ENCODE measurements at places on chromosomes 5 and 9. TPM values are rescaled to one million over a fixed set of nuclear protein-coding genes. Genes with fewer than 3 reads are reported as not detected.
A peak's percentile ranks its signal among the peaks of the same experiment; 100 is the strongest.

DNA sequence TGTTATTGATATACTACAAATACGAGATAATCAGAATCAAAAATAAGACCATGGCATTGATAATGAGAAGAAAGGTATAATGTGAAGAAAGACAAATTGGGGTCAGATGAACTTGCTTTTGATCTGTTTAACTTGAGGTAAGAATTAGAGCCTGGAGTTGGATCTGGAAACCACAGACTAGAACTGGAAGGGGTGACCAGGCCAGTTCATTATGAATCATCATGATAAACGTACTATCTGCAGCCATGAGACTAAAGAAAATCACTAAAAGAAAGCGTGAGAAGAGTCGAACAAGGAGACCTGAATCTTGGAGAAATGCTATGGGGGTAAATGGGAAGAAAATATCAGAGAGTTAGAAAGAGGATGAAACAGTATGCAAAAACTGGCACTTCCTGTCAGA lies 967.5 kb downstream of the NR2F1-AS1 start:
- no peak for DNase-seq

GRCh38 chr5:84764227-84764626 lies 379.5 kb upstream of the EDIL3 start:
- no peak for DNase-seq

Gene NUTM2G
- total RNA-seq: not detected

DNA sequence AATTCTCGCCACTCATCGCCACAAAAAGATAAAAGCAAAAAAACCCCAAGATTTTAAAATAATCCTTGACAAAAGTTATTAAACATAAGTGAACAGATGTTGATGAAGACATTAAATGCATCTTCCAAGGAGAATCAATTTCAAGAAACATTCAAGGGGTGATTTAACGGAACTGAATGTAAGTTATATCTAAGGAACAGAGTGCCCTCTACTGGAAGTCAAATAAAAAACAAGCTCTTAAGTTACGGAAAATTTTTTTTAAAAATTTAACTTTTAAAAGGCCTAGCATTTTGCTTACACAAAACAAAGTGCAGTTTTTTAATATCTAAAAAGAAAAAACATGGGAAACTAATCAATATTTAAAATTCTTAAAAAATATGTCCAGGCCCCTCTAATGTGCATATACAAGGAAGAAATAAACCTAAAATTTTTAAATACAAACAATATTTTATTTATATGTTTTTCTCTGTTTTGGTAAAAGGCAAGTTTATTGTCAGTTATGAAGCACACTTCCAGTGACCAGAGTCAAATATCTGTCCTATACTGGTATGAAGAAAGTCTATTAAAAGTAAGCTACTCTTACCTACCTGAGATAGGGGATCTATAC lies 28.0 kb downstream of the TEX10 start:
- no peak for DNase-seq

- no peak for DNase-seq
Observed at GRCh38 chr9:7580568-7580967, 219.0 kb downstream of the DMAC1 start.

GRCh38 chr5:37859805-37860204 lies 20.0 kb upstream of the GDNF start:
- no peak for DNase-seq

- DNase-seq: no peak
Observed at GRCh38 chr9:94108584-94108983, 24.3 kb downstream of the PTPDC1 start.

Gene ZFP2
- total RNA-seq: 1.2 TPM

- DNase-seq: no peak
Observed at GRCh38 chr5:135545099-135545498, 9.3 kb upstream of the NEUROG1 start.

Gene CDC25C
- 14.1 TPM for total RNA-seq

DNA sequence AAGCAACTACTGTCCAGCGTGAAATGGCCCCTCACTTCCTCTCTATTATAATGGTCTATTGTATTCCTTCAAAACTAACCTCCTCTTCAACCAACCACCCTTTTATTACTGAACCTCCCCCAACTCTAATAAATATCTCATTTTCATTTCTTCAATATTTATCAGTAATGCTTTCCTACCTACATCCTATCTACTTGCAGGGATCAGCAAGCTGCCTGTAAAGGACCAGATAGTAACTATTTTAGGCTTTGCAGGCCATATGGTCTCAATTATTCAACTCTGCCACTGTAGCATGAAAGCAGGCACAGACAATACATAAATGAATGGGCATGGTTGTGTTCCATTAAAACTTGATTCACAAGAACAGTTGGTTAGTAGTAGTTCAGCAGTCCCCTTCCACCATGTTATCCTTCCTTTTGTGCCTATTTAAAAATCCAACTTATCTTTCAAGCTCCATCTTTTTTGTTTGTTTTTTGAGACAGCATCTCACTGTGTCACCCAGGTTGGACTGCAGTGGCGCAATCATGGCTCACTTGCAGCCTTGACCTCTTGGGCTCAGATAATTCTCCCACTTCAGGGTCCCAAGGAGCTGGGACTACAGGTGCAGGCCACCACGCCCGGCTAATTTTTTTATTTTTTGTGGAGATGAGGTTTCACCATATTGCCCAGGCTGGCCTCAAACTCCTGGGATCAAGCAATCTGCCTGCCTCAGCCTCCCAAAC lies 45.8 kb downstream of the PCDHGC5 start:
- DNase-seq: no peak

Gene CYLC2
- not detected for total RNA-seq

Gene NTNG2
- total RNA-seq: 5.1 TPM

DNA sequence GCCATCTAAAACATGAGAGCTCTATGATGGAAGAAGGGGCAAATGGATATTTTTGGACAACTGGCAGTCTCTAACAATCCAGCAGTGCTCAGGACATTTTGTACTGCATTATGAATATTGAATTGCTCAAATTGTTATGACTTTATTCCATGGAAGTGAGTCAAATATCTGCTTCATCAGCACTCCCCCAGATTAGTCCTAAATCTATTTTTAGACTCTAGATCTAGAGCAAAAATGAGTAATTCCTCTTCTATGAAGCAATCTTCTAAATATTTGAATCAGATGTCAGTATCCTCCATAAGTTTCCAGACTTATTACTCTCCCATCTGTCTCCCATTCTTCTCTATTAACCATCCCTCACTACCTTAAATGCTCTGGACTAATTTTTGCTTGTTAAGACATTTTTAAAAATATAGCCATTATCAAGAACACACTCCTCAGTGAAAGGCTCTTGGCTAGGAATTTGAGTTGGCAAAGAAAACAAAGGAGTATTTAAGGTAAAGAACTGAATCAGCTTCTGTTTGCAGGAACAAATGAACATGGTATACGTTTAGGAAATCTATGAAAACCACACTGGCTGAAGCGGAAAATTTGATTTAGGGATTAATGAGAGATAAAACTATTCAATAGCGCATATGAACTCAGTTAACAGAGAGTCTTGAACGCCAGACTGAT lies 300.9 kb downstream of the MCTP1 start:
- no peak for DNase-seq

DNA sequence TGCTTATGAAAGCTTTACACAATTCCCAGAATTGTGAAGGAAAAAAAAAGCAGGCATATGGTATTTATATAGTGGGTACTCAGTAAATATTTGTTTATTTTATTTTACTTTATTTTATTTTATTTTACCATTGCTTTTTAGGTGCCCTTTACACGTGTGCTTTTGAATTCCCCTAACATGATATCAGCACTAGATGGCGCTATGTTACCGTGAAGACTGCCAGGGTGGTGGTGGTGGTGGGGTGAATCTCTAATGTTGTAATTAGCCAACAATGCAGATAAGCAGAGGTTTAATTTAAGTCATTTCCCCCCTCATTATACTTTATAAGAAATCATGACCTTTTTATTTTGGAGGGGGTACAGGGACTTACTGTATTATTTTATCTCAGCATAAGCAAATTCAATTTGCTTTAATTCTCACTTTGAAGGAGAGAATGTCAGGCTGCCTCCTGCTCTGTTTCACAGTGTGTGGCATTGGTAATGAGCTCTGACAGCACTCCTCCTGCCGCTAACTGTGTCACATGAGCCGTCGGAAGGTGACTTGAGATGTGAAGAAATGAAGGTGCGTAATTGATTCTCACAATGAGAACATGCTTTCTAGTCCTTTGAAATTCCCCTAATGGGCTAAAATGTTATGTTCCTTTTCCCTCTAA lies 165.6 kb downstream of the YTHDC2 start:
- peak; percentile 18 for DNase-seq

- DNase-seq: no peak
Observed at GRCh38 chr5:143230676-143230996, 172.8 kb downstream of the NR3C1 start.

- no peak for DNase-seq
Observed at GRCh38 chr5:159309689-159310433, 20.4 kb downstream of the IL12B start.

Gene LCN12
- total RNA-seq: 2.5 TPM

Gene SLC35D2
- 23.7 TPM for total RNA-seq

DNA sequence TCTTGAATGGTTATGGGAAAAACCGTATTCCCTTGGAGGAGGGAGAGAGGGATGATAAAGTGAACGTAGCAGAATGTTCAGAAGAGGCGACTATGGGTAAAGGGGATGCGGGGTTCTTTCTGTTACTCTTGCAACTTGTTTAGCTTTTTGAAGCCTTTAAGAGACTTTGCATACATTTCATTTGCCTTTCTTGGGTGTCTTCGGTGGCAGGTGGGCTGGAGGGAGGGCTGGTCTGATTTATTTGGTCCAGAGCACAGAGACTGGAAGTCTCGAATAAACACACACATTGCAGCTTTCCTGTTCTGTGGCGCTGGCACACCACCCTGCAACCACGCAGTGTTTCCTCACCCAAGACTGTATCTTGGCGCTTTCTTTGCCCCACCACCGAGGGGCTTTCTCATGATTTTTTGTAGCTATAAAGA lies 23.2 kb downstream of the TTF1 start:
- no peak for DNase-seq

Gene DBH
- total RNA-seq: not detected

- no peak for DNase-seq
Observed at GRCh38 chr5:93406971-93407401, 174.0 kb downstream of the NR2F1-AS1 start.

- no peak for DNase-seq
Observed at GRCh38 chr9:95000821-95001220, 274.3 kb downstream of the AOPEP start.

Gene SHISAL2B
- total RNA-seq: not detected

Gene PRRX2
- total RNA-seq: 6.3 TPM

GRCh38 chr5:98627121-98627520 lies 146.3 kb upstream of the RGMB start:
- DNase-seq: no peak

DNA sequence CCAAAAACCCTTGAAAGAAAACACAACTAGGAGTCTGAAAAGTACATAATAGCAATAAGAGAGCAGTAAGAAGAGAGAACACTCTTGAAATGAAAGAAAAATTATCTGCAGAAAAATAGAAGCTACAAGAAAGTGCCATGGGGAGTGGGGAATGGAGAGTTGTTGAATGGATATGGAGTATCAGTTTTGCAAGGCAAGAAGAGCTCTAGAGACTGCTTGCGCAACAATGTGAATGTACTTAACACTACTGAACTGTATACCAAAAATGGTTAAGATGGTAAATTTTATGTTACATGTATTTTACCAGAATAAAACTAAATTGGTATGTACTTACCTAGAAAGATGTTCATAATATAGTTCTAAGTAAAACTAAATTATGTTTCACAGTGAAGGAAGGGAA lies 54.8 kb upstream of the RASGRF2 start:
- DNase-seq: no peak

GRCh38 chr5:13201022-13201421 lies 743.5 kb downstream of the DNAH5 start:
- DNase-seq: no peak

GRCh38 chr5:101539315-101539714 lies 636.2 kb upstream of the ST8SIA4 start:
- no peak for DNase-seq

- no peak for DNase-seq
Observed at GRCh38 chr5:81552852-81553566, 159.1 kb upstream of the ACOT12 start.

Gene NXNL2
- 1.4 TPM for total RNA-seq

DNA sequence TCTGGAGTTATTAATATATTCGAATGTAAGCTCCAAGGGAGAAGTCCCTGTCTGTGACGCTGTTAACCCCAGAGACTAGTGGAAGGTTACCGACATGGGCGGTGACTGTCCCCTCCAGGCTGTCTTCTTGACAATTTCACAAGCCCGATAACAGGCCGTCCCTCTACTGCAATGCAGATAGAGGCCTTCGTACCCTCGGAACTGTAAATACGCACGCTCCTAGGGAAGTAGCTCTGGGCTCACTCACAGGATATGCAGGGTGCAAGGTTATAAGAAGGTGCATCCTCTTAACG lies 680 bp upstream of the RFK start:
- DNase-seq: no peak

Gene REEP2
- 6.5 TPM for total RNA-seq

Gene CKMT2
- not detected for total RNA-seq

Gene PITX1
- total RNA-seq: 41.5 TPM

DNA sequence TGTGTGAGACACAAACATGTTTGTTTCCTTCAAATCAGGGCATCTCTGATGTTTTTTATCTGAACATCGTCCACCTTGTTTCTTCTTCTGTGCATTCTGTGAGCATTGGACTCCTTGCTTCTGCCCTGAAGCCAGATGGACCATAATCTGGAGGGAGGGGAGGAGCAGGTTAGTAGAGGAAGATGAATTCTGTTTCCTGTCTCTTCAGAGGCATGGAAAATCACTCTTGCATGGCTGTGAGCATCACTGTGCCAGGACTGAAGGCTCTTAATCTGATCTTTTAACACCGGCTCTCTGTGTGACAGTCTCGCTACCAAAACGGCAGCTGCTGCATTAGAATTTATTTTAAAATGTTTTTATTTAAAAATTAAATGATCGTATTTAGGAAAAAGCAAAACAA lies 43.3 kb downstream of the TLE4 start:
- no peak for DNase-seq

DNA sequence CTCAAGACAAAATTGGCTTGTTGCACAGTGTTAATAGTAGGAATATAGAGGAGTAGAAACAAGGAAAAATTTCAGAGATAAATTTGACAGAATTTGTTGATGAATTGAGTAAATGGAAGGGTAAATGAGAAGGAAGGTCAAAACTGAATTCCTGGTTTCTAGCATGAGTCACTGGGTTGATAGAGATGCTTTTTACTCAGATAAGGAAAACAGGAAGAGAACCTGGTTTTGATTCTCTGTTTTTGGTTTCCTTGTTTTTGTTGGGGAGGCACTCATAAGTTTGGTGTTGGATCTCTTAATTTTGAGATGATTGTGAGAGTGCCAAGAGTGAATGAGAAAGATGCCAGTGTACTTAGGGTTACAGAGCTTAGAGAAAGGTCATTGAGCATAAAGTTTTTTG lies 7.1 kb downstream of the LRRC70 start:
- DNase-seq: no peak

Gene OR1J2
- total RNA-seq: not detected

DNA sequence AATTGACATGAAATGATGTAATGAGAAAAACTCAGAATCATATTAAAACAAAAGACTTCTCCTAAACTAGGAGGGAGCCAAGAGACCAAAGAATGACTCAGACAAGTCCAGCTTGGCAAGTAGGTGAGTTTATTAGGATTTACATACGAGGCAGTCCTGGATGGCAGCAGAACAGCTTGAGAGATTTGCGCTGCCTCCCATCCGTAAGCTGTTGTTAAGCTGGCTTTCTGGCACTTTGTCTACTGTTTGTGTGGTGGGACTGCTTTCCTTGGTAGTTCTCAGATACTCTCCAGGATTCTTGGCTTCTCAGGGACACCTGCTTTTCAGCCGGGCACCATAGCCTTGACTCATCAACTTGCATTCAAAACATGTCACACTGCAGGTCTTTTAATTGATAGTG lies 57.6 kb downstream of the COX7C start:
- DNase-seq: no peak

GRCh38 chr9:117074342-117074662 lies 340.6 kb downstream of the ASTN2 start:
- DNase-seq: no peak

Gene KIF3A
- total RNA-seq: 17.1 TPM
